Stimulated activated CD4-positive, alpha-beta T cell treated with anti-CD3 and anti-CD28 coated beads, TNF-alpha, amount 100 ng/mL, for 24 hours (primary cell): ENCODE measurements at places on chromosomes 2 and 18.

- no peak for DNase-seq
Measured at GRCh38 chr2:46887028-46887885, 28.3 kb downstream of the MCFD2 start.

DNA sequence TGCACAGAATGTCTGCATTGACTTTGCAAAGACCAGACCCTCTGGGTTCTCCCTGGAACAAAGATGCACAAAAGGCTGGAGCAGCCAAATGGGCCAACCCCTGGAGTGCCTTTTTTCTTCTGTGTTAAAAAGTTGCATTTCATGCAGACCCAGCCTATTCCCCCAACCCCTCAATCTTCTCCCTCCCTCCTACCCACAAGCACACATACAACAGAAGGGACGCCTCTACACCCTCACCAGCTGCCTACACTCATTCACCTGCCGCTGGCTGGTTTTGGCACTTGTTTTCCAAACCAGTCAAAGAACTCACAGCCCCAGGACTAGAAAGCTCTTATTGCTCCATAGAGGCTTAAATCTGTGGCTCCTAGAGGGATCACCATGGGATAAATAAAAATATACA lies 16.6 kb downstream of the MARCHF4 start:
- no peak for DNase-seq

DNA sequence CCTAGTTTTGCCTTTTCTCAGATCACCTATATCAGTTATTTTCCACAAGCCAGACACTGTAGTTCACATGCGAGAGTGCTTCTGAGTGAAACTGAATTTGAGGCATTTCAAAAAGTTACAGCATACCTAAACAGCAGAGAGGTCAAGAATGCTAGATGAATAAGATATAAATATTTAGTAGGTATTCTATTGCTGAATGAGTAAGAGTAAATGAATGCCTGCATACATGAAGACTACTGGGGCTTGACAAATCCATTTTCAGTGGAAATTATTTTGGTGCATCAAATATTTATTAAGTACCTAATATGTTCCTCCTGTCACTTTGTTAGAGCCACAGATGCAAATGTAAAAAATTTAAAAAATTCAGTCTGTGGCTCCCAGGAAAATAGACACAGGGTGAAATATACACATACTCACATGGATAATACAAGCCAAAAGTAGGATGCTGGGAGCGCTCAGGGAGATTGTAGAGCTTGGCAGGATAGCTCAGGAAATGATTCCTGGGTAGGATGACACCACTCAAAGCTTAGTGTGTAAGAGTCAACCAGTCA lies 27.6 kb upstream of the CDC42EP3 start:
- DNase-seq, result no peak

- no peak for DNase-seq
Measured at GRCh38 chr2:65024149-65024829, 31.9 kb upstream of the CEP68 start.

DNA sequence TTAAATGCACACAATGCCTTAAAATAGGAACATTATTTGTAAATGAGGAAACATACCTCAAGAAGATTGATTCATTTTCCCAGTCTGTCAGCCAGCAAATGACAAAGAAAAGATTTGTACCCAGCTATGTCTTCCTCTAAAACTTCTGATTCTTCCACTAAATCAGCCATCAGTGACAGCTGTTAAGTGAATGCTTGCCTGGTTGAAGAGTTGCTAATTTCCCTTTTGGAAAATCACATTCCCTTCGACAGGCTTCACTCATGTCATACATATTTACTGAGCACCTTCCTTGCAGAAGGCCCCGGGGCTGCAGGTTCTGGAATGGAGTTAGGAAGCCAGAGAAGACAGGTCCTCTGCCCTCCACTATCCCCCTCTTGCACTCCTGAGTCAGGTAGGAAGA lies 112.0 kb upstream of the SLC66A3 start:
- no peak for DNase-seq

DNA sequence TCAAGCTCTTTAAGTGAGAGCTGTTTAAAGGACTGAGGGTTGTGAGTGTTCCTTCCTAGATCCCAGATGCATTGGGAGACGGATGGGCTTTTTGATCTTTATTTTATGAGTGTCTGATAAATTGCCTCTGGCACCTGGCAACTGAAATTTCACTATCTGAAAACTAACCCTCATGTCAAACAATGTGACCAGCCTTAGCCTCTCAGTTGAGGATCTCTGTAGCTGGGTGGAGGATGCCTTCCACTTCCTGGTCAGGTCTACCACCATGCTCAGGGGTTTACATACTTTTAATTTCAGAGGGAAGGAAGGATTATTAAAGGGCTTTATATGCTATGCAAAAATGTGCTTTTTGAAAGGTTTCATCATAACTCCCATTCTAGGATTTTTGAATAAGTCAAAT lies 70.5 kb upstream of the NT5C1B start:
- no peak for DNase-seq

DNA sequence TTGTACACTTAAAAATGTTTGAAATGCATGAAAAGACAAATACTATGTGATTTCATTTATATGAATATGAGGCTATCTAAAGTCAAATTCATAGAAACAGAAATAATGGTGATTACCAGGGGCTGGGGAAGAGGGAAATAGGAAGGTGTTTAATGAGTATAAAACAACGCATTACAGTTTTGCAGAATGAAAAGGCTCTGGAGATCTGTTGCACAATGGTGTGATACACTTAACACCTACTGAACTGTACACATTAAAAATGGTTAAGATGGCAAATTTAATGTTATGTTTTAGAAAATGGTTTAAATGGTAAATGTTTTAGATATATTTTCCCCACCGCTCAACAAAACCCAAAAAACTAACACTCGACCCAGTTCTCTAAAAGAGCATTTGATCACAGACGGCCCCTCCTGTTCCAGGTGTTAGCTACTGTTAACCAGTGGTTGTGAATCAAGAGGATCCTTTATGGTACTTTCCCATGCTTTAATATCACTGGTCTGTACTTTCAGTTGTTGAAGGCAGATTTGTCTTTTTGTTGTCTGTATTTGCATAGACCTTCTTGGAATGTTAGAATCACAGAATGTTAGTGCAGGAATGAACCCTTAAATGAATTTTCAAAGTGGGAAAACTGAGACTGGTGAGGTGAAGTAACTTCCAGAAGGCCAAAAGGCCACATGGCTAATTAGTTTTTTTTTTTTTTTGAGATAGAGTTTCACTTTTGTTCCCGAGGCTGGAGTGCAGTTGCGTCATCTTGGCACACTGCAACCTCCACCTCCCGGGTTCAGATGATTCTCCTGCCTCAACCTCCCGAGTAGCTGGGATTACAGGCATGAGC lies 10.2 kb downstream of the RAB10 start:
- DNase-seq, result no peak

DNA sequence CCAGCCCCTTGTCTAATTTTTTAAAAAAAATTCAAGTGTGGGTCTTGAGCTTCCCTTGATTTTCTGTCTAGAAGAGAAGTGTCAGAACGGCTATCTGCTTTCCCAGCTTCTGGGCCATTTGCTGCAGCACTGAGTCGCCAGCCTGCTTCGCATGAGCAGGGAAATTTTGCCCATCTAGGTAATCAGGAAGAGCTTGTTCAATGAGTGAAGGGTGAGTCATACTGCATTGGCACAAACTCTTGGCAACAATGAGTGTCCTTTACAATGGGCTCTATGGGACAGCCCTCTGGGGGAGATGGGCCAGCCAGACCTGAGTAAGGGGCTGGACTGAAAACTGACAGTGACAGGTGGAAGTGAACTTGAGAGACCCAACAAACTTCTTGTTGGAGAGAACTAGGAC lies 2.4 kb upstream of the RNF144A start:
- no peak for DNase-seq

DNA sequence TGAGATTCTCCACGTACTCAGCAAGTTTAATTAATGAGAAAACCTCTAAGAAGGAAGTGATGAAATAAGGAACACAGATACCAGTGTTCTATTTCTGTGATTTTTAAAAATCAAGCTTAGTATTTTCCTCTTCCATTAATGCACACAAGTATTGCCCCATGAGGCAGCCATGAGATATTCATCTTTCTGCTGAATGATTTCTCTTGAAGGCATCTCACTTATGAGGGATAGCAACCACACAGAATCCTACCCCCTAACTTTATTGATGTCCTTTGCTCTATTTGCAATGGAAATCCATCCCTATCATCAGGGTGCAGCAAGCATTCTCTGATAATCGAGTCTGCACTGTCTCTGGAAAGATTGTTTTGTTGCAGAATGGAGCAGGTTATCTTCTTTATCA lies 244.1 kb upstream of the NRP2 start:
- no peak for DNase-seq

GRCh38 chr2:170819680-170820664 lies 3.3 kb downstream of the GAD1 start:
- no peak for DNase-seq

DNA sequence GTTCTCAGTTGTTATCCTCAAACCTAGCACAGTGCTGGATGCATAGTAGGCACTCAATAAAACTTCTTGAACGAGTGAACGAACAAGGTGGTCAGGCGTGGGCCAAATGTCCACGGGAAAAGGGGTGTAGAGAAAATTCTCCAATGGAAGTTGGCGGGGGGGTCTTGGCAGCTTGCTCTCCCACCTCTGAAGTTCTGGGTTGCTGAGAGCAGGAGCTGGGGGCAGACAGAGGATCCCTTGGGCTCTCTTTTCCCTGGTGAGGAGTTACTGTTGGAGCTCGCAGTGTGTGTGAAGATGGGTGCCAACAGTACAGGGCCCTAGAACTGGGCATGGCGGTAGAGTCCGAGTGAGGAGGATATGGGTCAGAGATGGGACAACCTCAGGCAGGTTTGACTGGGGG lies 2.3 kb upstream of the CRYBA2 start:
- no peak for DNase-seq

DNA sequence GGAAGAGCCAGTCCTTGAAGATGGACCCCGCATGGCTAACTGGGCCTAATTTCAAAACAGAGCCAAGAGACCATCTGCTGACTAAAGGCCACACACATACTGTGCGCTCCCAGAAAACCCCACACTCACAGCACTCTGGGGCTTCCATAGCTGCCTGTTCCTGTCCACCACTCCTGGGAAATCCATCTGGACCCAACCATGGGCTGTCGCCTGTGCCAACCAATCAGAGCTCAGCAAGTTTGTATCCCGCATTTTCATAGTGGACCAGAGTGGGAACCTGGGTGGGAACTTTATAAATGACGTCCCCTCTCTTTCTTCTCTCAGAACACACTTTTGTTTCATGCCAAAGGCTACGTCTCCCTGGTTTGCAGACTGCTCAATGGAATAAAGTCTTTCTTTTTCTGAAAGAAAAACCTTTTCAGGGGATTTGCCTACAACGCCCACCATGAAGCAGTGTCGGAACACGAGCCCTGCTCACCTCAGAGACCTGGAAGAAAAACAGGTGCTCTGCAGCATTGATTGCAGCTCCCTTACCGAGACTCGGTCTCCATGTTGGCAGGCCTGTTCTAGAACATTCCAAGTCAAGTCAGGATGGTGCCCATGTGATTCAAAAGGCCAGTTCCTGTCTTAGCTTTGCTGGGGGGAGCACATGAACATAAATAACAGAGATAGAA lies 137.2 kb upstream of the GPC1 start:
- DNase-seq, result no peak

DNA sequence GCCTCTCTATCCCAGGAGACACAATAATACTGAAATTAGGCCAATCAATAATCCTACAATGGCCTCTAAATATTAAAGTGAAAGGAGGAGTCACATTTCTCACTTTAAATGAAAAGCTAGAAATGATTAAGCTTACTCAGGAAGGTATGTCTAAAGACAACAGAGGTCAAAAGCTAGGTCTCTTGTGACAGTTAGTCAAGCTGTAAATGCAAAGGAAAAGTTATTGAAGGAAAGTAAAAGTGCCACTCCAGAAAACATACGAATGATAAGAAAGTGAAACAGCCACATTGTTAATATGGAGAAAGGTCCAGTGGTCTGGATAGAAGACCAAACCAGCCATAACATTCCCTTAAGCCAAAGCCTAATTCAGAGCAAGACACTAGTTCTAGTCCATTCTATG lies 9.5 kb downstream of the SESTD1 start:
- no peak for DNase-seq

DNA sequence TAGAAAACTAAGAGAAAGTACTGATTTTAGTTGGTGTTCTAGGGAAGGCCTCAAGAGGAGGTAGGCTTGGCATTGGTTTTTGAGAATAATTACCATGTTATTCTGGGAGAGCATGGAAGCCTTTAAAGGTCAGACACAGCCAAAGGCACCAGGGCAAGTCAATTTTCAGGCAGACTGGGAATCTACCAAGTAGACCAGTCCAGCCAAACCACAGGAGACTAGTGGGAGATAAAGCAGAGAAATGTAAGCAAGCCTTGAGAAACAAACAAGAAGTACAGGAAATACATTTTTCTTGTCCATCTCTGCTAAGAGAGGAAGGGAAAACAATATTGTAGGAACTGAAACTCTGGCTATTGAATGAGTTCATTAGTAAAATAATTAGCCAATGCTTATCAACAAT lies 5.5 kb upstream of the CCDC68 start:
- DNase-seq, result no peak

DNA sequence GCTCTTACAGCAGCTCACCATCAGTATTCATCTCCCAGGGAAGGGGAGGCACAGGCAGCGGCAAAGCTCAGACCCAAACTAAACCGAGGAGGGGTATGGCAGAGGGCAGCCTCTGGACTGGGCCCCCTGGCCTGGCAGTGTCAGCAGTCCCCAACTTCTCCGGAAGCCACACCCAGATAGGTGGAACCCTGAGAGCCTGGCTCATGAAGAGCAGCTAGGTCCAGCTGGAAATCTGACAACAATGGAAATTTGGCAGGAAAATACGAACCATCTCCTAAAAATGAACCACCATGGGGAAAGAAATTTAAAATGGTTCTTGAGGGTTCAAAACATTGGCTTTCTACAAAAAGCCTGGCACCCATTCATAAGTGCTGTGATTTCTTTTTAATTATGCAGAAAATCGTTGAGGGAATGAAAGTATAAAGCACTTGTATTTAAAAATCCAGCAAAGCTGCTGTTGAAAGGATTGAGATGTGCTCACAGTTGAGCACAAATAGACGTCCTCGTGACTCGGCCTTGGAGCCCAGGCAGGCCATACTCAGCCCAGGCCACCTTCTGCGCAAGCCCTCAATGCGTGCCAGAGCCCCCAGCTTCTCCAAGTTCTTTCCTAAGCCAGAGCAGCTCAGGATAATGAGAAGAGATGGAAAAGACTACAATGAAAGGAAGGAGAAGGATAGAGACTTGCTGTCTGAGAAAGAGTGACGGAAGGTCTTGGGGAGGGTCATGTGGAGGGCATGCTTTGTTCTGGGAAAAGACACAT lies 93.0 kb downstream of the COL6A3 start:
- no peak for DNase-seq

DNA sequence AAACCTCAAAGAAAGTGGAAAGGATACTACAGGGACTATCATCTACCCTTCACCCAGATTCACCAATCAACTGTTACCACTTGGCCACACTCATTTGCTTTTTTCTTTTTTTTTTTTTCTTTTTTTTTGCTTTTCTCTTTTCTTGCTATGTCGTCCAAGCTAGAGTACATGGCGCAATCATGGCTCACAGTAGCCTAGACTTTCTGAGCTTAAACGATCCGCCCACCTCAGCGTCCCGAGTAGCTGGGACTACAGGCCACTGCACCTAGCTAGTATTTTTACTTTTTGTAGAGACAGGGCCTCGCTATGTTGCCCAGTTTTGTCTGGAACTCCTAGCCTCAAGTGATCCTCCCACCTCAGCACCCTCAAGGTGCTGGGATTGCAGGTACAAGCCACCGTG lies 24.0 kb downstream of the BIN1 start:
- no peak for DNase-seq
